ENCODE measurements at places on chromosomes 11 and 22. TPM values are rescaled to one million over a fixed set of nuclear protein-coding genes. Genes with fewer than 3 reads are reported as not detected.

The OR8J3 gene
- not detected for total RNA-seq

The TEX54 gene
- total RNA-seq = not detected

The SYCE3 gene
- total RNA-seq = not detected

The BAIAP2L2 gene
- total RNA-seq = not detected

The DRD4 gene
- 0.23 TPM for total RNA-seq

The YPEL1 gene
- total RNA-seq = 2.9 TPM

DNA sequence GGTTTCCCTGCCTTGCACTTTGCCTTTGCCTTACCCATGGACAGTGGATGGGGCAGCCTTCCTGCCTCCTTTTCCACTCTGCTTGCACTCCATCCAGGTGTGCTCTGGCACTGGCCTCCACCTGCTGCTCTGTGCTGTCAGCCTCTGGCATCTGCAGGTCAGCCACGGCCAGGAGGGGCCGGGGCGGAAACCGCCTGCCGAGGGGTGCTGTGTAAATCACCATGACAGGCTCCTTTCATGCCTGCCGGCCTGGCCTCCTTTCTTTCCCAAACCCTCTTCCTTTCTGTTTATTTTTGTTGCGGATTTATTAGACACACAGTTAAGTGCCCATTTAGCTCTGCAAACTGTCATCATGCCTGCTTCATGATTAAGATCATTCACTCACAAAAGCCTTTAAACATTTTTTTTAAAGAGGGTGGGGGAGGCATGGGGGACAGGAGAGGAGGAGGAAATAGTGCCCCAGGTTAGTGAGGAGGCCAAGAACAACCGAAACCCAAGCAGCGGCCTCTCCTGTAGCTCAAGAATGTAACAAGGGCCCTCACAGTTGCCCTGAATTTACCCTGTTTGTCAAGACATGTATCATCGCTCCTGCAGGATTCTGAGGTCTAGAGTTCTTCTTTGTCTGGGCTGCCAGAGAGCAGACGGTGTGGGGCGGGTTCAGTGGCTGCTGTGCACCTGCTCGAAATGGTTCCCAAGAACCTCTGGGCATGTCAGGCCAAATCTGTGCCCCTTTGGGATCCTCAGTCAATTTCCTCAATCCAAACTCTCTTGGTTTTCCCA lies 83.3 kb downstream of the BARX2 start:
- no peak for DNase-seq

DNA sequence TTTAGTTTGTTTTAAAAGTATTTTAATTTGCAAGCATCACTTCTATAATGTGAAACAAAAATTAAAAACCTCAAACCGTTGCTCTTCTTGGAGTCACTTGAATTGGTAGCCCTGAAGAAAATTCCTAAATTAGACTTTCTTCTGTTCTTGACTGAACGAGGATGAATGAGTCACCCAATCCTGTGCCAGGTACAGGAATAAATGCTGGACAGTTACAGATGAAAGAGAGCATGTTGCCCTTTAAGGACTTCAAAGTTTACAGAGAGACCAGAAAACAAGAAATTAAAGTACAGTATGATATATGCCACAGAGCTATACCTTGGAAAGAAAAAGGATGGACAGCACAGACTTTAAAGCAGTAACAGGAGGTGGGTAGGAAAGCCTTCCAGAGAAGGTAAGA lies 41.3 kb upstream of the CXCR5 start:
- no peak for DNase-seq

DNA sequence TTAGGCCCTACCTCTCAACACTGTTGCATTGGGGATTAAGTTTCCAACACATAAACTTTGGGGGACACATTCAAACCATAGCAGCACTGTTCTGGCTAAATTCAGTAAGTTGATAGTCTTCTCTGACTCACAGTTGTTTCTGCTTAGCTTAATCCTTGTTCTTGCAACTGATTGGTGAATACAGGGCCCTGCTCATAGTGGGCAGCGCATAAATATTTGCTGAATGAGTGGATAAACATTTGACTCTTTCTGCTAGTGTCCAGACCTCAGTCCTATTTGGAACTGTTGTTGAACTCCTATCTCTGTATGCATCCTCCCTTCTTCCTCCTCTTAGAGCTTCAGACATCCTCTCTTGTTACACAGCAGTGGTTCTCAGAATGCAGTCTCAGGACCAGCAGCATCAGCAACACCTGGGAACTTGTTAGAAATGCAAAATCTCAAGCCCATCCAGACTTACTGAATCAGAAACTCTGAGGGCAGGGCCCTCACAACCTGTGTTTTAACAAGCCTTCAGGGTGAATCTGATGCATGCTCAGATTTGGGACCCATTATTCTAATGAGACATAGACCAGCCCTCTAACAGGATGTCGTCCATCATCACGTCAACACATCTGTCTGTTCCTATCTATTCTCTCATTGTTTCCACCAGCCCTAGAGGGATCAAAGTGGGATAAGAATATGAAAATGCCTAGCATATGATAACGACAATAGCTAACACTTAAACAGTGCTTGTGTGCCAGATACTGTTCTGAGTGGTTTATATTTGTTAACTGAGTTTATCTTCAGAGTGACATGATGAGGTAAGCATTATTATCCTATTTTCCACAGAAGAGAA lies 22.3 kb downstream of the SPON1 start:
- DNase-seq = no peak

GRCh38 chr11:30992513-30992849 lies 377.1 kb downstream of the DCDC1 start:
- DNase-seq = no peak

DNA sequence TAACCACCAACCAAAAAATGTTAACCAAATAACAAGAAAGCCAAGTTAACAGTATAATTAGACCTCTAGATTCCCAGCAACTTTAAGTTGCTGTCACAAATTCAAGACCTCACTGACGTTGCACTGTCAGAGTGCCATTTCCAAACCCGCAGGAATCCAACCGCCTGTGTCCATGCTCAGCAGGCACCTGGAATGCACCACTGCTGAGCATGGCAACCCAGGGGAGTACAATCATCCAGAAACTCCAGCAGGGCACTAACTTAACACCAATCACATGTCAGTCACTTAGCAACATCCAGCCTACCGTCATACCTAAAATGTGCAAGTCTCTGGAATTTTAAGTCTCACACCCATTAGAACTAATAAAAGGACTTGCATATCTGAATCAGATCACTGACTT lies 48.8 kb downstream of the SMCO4 start:
- no peak for DNase-seq

DNA sequence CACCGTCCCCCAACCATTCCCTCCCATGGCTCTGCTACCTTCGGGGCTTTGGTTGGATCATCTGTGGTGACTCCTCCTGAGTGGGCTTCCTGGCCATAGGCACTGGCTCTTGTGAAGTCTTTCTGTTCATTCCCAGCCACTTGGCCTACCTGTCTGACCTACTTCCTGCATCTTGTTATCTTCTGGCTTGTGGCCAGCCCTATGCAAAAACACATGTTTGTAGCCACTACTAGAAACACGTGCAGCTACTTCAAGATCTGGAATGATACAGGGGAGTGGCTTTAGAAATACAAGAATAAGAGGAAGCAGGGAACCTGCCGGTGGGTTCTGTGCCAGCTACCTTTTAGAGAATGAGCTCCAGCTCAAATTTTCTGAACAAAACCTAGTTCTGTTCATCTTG lies 20.9 kb downstream of the RCOR2 start:
- DNase-seq = no peak

- no peak for DNase-seq
Measured at GRCh38 chr11:17498475-17498874, 21.8 kb upstream of the ABCC8 start.

DNA sequence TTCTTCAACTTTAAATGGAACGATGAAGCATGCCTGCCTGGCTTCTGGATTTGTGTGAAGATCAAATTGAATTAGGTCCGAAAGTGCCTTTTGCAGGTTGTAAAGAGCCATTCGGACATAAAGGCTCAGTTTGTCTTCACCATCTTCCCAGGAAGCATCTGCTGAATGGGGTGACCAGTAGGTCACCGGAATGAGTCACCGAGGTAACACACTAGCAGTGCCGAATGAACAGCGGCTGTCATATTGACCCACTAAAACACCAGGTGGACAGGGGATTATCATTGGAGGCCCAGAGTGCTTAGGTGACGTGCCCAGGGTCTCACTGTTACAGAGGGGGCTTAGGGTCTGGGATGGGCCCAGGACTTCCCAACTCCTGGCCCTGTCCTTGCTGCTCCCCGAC lies 43.1 kb upstream of the MYH9 start:
- no peak for DNase-seq

DNA sequence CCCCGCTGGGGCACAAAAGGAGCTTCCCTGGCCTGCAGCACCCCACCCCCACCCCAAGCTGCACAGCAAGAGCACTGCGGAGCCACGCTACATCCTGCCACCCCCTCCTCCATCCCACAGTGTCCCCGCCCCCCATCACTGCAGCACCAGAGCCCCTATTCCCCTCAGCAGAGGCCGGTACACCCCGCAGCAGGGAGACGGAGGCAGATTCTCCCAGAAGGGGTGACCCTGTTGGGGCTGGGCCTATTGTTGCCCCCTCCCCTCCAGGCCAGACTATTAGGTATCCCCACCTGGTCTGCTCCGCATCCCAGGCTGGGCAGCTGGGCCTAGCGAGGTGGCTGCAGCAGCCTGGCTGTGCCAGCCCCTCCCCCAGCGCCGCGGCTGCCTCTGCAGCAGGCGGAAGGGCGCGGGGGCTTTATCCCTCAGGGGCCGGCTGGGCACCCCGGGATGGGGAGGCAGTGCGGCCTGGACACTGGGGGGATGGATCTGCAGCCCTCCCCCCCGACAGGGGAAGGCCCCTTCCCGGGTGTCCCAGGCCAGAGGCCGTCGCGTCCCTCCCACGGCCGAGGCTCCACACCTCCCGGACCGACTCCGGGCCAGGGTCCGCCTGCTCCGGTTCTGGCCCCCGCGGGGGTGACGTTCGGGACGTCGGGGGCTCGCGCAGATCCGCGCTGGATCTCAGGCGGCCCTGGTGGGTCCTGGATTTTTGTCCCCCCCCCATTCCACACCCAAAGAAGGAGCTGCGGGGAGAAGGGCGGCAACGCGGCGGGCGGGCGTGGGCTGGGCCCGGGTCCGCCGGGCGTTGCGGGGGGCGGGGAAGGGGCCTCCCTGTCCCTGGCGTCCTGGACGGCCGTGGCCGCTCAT lies 943 bp downstream of the DUSP8 start:
- no peak for DNase-seq

DNA sequence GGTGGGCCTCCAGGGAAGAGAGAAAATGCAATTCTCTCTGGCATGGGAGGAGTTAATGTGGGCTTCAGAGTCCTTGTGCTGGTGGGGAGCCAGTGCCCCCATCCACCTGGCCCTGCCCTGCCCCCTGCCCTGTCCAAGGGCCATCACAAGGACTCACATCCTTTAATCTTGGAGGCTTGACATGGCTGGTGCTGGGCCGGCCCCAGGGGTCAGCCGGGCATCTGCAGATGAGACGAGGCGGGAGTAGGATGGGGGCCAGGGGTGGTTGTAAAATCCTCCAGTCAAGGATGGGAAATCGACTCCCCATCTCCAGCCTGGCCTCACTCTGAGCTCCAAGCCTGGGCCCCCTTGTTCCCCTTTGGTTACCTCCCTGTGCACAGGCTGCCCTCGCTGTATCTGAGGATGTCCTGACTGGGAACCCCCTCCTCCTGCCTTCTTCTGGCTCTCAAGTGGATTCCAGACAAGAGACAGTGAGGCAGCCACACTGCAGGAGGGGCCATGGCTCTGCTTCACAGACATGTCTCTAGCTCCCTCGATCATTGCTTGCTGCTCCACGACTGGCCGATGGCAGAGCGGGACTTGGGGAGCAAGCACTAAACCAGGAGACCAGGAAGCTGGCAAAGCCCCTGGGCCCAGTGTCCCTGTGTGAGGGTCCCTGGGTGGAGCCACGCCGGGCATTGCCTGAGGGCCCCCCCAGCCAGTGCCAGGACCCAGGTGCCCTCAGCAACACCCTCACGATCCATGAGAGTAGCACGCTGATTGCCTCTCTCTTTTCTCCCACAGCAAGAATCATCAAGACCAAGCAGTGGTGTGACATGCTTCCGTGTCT lies 1120.5 kb downstream of the BRD1 start:
- no peak for DNase-seq

- DNase-seq = no peak
Measured at GRCh38 chr11:112583261-112583893, 322.7 kb upstream of the PLET1 start.
